Activated CD4-positive, alpha-beta T cell treated with anti-CD3 and anti-CD28 coated beads, Interleukin-2, amount 50 U/mL, for 48 hours (primary cell): ENCODE measurements at places on chromosomes 12 and 14.

GRCh38 chr14:98433436-98433835 is 838.6 kb downstream of the BCL11B start:
- no peak for DNase-seq

DNA sequence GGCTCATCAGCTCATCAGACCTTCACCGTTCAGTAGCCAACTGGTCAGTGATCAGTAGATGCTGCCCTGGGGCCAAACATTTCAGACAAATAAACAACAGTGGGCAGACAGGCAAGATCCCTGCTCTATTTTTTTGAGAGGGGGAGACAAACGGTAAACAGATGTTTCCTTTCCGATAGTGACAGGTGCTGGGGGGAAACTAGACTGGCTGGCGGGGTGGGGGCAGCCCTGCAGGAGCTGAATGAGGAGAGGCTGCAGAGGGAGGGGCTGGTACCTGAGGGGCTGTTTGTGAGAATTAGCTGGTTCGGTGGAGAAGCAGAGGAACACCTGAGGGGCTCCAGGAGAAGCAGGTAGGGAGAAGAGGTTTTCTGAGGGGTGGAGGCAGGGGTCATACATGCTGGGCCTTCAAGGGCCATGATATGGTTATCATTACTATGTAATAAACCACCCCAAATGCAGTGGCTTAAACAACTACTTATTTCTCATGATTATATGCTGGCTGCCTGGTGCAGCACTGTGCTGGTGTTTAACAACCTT is 8.2 kb upstream of the GOLGA3 start:
- DNase-seq: no peak

- no peak for DNase-seq
These were observed 7.8 kb downstream of the RNF41 start for GRCh38 chr12:56213878-56214277.

GRCh38 chr12:10241290-10241689 is 28.6 kb downstream of the GABARAPL1 start:
- DNase-seq: no peak

GRCh38 chr12:28933864-28934527 is 215.1 kb upstream of the FAR2 start:
- DNase-seq: no peak

GRCh38 chr12:6827982-6828780 is at the start of gene P3H3:
Gene P3H3, plus strand, starts transcription at chr12:6828407. Its CDS starts 34 bp downstream, at chr12:6828441.
- no peak for DNase-seq

- no peak for DNase-seq
These were observed 167.1 kb downstream of the TTC7B start for GRCh38 chr14:90649083-90649482.

DNA sequence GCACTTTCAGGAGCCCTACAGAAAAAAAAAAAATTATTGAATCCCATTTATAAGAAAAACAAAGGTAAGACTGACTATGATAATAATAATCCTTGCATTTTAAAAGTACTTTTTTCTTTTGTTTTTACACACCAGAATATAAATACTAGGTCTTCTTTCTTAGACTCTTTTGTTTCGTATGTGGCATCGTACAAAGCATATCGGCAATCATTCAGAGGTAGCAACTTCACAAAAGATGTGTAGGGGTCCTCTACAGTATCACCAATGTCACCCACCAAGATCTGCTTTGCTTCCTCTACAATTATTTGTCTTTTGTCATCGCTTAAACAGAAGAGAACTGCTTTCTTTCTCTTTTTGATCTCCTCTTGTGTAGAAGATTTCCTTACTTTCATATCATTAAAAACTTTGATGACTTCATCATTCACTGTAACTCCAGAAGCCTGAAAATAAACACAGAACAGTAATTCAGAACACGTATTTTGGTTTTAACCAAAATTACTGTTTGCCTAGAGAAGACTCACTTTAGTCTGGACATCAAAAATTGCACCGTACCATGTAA is 1.2 kb downstream of the CFL2 start:
- DNase-seq: no peak

- no peak for DNase-seq
These were observed 32.8 kb downstream of the PDZRN4 start for GRCh38 chr12:41220931-41221330.

DNA sequence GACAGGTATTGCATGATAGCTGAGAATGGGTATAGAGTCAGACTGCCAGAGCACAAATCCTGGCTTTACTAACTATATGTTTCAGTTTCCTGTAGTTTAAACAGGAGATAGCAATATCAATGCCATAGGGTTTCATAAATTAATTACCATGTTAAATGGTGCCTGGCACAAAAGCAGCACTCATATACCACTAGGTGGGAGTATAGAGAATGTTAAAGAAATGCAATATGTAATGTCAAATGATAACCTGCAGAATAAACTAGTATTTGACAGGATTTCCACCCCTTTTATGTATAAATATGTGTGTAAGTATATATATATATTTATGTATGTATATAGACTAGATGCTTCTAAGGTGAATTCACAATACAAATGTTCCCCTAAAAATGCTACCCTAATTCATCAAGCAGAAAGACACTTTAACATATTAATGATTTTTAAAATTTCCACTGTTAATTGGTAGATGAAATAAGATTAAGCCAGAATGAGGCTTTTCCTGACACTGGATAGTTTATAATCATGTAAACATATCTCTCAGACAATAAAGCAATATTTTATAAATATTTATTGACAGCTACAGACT is 8.6 kb downstream of the WDR89 start:
- no peak for DNase-seq

DNA sequence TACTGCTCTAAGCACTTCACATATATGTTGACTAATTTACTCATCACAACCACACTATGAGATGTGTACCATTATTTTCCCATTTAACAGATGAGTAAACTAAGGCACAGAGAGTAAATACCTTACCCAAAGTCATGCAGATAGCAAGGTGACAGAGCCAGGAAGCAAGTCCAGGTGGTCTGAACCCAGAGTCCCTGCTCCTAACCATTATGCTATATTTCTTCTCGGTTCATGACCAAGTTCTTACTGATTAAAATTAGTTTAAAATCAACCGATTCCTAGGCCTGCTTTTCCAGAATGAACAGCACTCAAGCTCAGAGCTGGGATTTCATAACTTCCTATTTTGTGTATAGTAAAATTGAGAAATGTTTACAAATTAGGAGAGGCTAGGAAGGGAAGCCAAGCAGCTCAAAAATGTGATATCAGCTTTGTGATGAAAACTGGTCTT is 85.5 kb upstream of the EGLN3 start:
- no peak for DNase-seq

DNA sequence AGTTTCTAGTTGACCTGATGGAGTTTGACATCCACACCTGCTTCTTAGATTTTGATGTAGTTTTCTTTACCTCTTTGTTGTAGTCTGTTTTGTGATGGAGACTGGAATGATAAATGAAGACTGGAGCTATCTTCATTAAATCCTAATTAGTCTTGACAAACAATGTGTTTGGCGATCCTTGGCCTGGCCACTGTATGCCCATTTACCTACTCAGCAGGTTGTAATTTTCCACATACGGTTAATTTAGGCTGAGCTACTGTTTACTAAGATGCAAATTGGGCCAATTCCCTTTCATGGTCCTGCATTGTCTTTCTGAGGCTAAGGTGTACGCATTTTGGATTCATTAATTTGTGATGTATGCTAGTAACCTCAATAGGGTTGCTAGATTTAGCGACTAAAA is at the start of gene TAS2R7:
Gene TAS2R7, minus strand, starts transcription at position 41 of the 400 bp plus-strand sequence. CDS start 57 bp downstream, outside the sequence.
- DNase-seq: no peak

DNA sequence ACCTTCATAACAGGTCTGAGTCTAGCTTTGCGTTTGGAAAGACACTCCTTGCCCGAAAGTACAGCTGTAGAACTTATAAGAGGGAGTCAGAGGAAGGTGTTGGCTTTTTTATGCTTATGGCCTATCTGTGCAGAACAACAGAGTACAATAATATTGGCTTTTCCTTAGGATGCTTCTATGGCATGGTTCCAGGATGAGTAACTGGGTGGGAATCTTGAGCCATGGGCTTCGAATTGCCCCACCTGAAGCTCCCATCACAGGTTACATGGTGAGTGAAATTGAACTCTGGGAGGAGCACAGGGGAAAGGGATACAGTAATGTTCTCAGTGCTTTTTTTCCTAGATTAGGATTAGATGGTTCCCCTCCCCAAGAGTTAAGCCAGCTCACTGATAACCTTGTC is 13.0 kb downstream of the PARP2 start:
- DNase-seq: no peak

DNA sequence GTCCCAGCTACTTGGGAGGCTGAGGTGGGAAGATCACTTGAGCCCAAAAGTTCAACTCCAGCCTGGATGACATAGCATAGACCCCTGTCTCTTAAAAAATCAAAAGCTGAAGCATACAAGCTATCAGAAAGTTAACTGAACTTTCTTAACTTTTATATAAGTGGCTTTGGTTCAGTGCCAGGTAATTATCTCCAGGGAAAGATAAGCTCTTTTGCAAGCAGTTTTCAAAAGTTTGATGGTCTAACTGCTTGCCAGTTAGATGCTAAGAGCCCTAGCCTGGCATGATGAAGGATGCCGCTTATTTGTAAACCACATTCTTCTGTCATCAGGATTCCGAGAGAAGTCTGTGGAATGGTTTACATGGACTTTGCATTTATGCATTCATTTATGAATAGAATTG is 409.1 kb downstream of the AEBP2 start:
- DNase-seq: no peak

- no peak for DNase-seq
These were observed 393.1 kb upstream of the RGS6 start for GRCh38 chr14:71538938-71539649.

DNA sequence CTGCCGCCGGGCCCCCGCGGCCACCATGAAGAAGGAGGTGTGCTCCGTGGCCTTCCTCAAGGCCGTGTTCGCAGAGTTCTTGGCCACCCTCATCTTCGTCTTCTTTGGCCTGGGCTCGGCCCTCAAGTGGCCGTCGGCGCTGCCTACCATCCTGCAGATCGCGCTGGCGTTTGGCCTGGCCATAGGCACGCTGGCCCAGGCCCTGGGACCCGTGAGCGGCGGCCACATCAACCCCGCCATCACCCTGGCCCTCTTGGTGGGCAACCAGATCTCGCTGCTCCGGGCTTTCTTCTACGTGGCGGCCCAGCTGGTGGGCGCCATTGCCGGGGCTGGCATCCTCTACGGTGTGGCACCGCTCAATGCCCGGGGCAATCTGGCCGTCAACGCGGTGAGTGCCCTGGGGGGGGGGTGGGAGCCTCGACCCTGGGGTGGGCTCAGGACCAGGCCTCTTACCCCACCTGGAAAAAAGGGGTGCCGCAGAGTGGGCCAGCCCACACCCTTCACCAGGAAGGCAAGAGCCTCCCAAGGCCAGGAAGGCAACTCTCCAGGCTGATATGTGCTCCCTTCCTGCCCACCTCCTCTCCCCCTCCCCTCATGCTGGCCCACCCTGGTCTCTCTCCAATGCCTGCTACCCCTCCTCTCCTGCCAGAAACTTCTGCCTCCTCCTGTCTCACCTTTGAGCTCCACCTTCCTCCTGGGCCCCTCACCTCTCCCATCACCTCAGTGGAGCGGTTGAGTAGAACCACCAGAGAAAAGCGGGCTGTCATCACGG is 507 bp downstream of the AQP5 start:
- no peak for DNase-seq

DNA sequence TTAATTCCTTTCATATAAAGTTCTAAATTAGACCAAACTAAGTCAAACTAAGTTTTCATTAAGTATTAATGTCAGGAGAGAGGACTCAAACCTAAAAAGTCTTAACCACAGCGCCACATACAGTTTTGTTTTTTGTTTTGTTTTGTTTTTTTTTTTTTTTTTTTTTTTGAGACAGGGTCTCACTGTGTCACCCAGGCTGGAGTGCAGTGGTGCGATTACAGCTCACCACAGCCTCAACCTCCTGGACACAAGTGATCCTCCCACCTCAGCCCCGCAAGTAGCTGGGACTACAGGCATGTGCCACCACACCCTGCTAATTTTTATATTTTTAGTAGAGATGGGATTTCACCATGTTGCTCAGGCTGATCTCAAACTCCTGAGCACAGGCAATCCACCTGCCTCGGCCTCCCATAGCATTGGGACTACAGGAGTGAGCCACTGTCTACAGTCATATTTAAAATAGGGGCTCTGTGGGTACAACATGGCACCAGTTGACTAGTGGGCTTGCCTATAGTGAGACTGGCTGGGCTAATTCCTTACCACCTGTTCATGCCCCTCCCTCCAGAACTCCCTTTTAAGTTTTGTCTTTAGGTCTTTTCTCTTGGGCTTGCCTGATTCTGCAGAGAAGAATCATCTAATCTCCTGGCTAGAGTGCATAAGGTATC is 110.2 kb downstream of the PPP2R5E start:
- no peak for DNase-seq

DNA sequence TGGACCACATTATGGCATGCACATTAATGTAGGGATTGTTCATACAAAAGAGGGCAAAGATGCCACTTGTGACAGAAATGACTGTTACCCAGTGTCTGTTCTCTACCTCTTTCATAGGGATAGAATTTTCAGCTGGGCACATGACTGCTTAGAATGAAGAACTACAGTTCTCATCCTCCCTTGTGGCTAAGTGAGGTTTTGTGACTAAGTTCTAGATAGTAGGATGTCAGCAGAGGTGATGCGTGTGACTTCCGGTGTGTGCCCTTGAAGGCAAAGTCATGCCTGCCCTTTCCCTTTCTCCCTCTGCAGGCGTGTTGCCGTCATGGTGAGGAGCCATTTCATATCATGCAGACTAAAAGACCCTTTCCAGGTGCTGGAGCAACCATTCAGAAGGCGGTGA is 99.3 kb downstream of the CACNA1C start:
- DNase-seq: peak; percentile 1

DNA sequence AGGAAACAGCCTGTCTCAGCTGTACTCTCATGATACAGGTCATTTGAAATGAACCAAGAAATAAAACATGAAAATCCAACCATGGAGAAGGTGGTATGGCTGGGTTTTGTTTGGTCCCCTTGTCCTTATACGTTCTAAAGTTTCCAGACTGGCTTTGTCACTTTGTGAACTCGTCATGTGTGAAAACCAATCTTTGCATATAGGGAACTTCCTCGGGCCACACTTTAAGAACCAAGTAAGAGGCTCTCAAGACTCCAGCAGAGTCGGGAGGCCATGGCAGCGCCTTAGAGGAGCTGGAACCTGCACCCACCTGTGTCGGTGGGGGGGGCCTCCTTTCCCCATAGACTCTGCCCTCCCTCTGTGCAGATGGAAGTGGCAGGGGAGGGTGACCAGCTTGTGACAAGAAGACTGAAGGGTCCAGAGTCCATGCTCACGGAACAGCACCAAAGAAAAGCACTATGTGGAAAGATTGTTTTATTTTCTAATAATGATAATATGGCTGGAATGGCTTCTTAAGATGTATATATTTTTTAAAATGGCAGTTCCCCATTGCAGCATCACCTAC is 125.3 kb downstream of the ESRRB start:
- DNase-seq: no peak
